ENCODE measurements at places on chromosomes 5 and 9.

GRCh38 chr5:159330131-159330800 lies at the start of gene IL12B:
IL12B (minus strand) TSS chr5:159330487; CDS start chr5:159326782, 3,705 bp downstream.
- DNase-seq, result peak; percentile 35

- no peak for DNase-seq
Measured at GRCh38 chr9:69585571-69585970, 86.6 kb downstream of the APBA1 start.

GRCh38 chr5:146520731-146521130 lies 4.7 kb upstream of the GPR151 start:
- no peak for DNase-seq

GRCh38 chr5:119274767-119275130 lies 81.1 kb upstream of the TNFAIP8 start:
- DNase-seq, result peak; percentile 62

DNA sequence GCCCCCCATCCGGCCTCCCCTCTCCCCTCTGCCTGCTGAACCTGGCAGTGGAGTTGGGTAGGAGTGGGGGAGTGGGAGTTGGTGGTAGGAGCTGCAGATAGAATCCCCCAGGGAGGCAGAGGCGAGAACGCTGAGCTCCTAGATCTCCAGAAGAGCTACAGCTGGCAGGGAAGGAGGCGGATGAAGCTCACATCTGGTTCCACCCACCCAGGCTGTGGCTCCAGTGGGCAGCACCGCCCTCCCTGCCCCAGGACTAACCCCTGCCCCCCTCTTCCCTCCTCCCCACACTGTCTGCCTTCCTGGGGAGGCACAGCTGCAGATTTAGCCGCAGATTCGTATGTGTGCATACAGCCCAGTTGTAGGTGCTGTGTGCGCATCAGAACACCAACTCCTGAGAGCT lies 34.2 kb downstream of the C9orf50 start:
- DNase-seq, result peak; percentile 39

- no peak for DNase-seq
Measured at GRCh38 chr9:92769990-92770359, 5.3 kb upstream of the BICD2 start.

GRCh38 chr9:118273048-118273447 lies 568.8 kb downstream of the TLR4 start:
- no peak for DNase-seq

- DNase-seq, result no peak
Measured at GRCh38 chr5:120529386-120529785, 65.3 kb downstream of the PRR16 start.

DNA sequence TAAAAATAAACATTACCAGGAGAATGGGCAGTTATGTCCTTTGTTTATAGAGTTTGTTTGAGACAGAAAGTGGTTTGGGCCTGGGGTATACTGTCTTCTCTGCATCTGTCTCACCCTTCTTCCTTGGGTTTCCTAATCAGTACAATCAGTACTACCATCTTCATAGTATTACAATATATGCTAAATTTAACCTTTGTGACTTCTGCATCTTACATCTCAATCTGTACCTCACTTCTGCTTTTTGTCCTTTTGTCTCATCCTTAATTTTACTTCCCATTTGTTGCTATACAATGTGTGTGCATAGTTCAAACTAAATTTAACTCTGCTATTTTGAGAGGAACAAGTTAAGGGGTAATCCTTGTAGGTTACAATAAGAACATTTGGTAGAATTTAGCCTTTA lies 19.6 kb downstream of the FBXO38 start:
- DNase-seq, result no peak

GRCh38 chr5:60883229-60883628 lies 39.2 kb upstream of the ELOVL7 start:
- no peak for DNase-seq

- no peak for DNase-seq
Measured at GRCh38 chr5:53436480-53437191, 43.8 kb upstream of the FST start.

DNA sequence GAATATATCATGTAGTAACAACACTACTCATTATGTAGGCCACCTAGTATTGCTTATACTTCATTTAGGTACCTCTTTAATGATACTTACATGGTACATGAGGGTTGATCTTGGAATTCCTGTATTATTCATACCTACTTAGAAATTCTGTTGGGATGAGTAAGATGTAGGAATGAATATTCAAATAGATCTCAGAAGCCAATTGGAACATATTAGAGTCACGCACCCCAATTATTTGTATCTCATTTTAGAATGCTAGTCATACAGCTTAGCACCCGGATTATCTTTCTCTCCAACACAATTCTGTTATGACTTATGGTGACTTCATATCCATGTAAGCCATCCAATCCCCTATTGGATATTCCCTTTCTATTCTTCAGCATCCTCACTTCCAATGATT lies 106.7 kb upstream of the SH3GL2 start:
- DNase-seq, result no peak
